ENCODE measurements at places on chromosomes 5 and 9. TPM values are rescaled to one million over a fixed set of nuclear protein-coding genes. Genes with fewer than 3 reads are reported as not detected.
A peak's percentile ranks its signal among the peaks of the same experiment; 100 is the strongest.

GRCh38 chr9:109868207-109868606 is 88.2 kb downstream of the PALM2AKAP2 start:
- no peaks in the 10 kb centered on the region for H3K36me3 ChIP-seq
- no peak for DNase-seq

- no peaks in the 10 kb centered on the region for H3K27me3 ChIP-seq
- no peaks in the 10 kb centered on the region for H3K36me3 ChIP-seq
- peak; percentile 57 for DNase-seq
- H3K4me3 ChIP-seq: no peak overlapping the region
- H3K27ac ChIP-seq: peak overlapping the region; percentile 87
These were observed 36.8 kb upstream of the NEK6 start for GRCh38 chr9:124220946-124221451.

DNA sequence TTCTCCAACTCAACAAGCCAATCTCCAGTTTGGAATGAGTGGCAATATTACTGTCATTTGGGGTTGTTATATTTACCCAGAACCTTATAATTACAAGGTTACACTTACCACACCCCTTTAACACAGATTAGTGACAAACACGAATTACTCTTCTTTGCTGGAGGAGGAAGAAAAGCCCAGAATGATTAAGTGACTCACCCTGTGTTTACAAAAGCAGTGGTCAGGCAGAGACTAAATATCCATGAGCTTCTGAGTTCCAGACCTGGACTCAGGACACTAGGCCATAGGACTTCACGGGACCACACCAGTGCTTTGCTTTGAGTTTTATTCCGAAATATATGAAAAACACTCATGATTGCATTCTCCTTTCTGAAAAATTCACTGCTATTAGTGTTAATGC is 370.8 kb downstream of the TLE1 start:
- H3K27me3 ChIP-seq: no peaks in the 10 kb centered on the region
- no peak for DNase-seq
- no peak overlapping the region for H3K27ac ChIP-seq
- no peaks in the 10 kb centered on the region for H3K4me1 ChIP-seq
- no peaks in the 10 kb centered on the region for H3K36me3 ChIP-seq
- H3K4me3 ChIP-seq: no peak overlapping the region

DNA sequence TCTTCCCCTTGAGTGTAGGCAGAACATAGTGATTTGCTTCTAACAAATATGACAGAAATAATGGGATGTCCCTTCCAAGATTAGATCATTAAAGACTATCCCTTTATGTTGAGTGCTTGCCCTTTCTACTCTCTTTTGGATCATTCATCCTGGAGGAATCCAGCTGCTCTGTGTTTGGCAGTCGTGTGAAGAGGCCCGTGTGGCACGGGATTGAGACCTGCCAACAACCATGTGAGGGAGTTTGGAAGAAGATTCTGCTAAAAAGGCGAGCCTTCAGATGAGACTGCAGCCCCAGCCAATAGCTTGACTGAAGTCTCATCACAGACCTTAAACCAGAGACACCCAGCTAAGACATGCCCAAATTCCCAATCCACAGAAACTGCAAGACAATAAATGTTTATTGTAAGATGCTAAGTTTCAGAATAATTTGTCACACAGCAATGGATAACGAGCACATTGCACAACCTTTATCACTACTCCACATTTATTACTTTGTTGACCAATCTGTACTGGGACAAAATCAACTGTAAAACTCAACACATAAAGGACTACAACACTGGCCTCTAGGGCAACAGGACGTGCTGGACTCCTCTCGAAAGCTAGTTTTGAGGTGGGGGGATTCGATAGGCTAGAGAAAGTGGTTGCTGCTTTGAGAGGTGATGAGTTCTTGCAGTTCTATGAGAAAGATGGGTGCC is 42.8 kb downstream of the ANGPTL2 start:
- no peak overlapping the region for H3K27ac ChIP-seq
- H3K27me3 ChIP-seq: no peaks in the 10 kb centered on the region
- H3K36me3 ChIP-seq: no peaks in the 10 kb centered on the region
- no peak for DNase-seq
- H3K4me1 ChIP-seq: no peaks in the 10 kb centered on the region

GRCh38 chr9:130128251-130128650 is 44.0 kb upstream of the NCS1 start:
- peaks cover 17% of the 10 kb centered on the region for H3K36me3 ChIP-seq
- no peak overlapping the region for H3K4me3 ChIP-seq
- H3K27me3 ChIP-seq: no peaks in the 10 kb centered on the region
- DNase-seq: peak; percentile 85

GRCh38 chr5:153515301-153515700 is 24.8 kb downstream of the GRIA1 start:
- H3K27ac ChIP-seq: no peak overlapping the region
- H3K4me3 ChIP-seq: no peak overlapping the region
- no peaks in the 10 kb centered on the region for H3K36me3 ChIP-seq
- no peaks in the 10 kb centered on the region for H3K4me1 ChIP-seq

GRCh38 chr9:28539434-28540070 is 966.3 kb upstream of the C9orf72 start:
- no peak overlapping the region for H3K4me3 ChIP-seq
- H3K27ac ChIP-seq: no peak overlapping the region
- H3K36me3 ChIP-seq: no peaks in the 10 kb centered on the region
- no peaks in the 10 kb centered on the region for H3K27me3 ChIP-seq

DNA sequence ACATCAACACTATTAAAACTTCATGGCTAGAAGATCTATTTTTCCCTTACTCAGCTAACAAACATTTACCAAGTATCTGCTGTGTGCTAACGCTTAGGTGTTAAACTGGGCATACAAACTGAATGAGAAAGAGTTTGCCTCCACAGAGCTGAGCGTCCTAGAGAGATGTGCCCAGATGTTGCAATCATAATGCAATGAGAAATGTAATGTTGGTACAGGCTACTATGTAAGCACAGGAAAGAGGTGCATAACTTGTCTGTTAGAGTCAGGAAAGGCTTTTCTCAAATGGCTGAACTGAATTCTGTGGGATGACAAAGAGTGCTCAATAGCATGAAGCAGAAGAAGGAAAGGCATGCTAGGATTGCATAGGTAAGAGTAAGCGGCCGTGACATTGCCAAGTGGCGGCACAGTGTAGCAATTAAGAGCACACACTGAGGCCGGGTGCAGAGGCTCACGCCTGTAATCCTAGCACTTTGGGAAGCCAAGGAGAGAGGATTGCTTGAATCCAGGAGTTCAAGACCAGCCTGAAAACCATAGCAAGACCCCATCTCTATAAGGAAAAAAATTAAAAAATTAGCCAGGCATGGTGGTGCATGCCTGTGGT is 137.8 kb downstream of the MEF2C start:
- DNase-seq: no peak
- H3K36me3 ChIP-seq: peaks cover 23% of the 10 kb centered on the region
- H3K27me3 ChIP-seq: no peaks in the 10 kb centered on the region
- no peak overlapping the region for H3K27ac ChIP-seq
- no peaks in the 10 kb centered on the region for H3K4me1 ChIP-seq
- no peak overlapping the region for H3K4me3 ChIP-seq

- H3K4me1 ChIP-seq: peaks cover 87% of the 10 kb centered on the region
- no peaks in the 10 kb centered on the region for H3K27me3 ChIP-seq
- DNase-seq: peak; percentile 90
These were observed 34.4 kb upstream of the SLC6A3 start for GRCh38 chr5:1479581-1480188.

GRCh38 chr5:110751902-110752762 is 13.3 kb downstream of the SLC25A46 start:
- H3K36me3 ChIP-seq: peaks cover 38% of the 10 kb centered on the region
- no peaks in the 10 kb centered on the region for H3K27me3 ChIP-seq
- H3K4me3 ChIP-seq: no peak overlapping the region
- H3K27ac ChIP-seq: no peak overlapping the region

DNA sequence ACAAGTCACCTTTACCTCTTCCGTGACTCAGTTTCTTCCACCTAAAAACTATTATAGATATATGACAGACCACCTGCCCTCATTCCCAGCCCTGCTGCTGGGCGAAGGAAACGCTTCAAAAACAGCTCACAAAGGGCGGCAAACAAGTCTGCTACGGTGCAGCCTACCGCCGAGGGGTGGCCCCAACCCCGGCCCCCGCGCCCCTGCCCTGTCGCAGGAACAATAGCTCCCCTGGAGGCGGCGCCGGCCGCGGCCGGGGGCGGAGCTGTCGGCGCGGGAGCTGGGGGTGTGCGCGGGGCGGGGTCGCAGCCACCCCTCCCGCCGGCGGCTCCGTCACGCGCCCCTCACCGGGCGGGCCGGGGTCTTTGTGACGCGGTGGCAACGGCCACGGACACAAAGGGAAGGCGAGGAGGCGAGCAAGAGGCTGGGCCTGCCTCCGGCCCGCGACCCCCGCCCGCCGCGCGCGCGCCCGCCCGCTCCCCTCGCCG is at the start of gene TMEFF1:
TSS of gene TMEFF1 (plus strand) at position 362 of the 488 bp plus-strand sequence. CDS start 396 bp downstream, outside the sequence.
- no peaks in the 10 kb centered on the region for H3K4me1 ChIP-seq
- no peaks in the 10 kb centered on the region for H3K36me3 ChIP-seq
- H3K4me3 ChIP-seq: peak within 1 kb of the TSS; percentile 55
- H3K27me3 ChIP-seq: peaks cover 24% of the 10 kb centered on the region

GRCh38 chr9:33043671-33044070 is 18.6 kb downstream of the DNAJA1 start:
- H3K27ac ChIP-seq: peak overlapping the region; percentile 91
- no peaks in the 10 kb centered on the region for H3K27me3 ChIP-seq
- H3K4me1 ChIP-seq: peaks cover 53% of the 10 kb centered on the region
- H3K36me3 ChIP-seq: peaks cover 63% of the 10 kb centered on the region

CTXN3 gene
- not detected for total RNA-seq

RNF224 gene
- not detected for total RNA-seq

SLC45A2 gene
- total RNA-seq: not detected

SNAPC3 gene
- total RNA-seq: 34.4 TPM

GABBR2 gene
- total RNA-seq: not detected

Data from spleen (tissue), 13 donors.